ENCODE measurements at places on chromosomes 2 and 18.

GRCh38 chr2:50875561-50875960, 156.4 kb downstream of the NRXN1 start:
- DNase-seq: no peak

GRCh38 chr18:57185434-57185833, 38.5 kb downstream of the BOD1L2 start:
- no peak for DNase-seq

DNA sequence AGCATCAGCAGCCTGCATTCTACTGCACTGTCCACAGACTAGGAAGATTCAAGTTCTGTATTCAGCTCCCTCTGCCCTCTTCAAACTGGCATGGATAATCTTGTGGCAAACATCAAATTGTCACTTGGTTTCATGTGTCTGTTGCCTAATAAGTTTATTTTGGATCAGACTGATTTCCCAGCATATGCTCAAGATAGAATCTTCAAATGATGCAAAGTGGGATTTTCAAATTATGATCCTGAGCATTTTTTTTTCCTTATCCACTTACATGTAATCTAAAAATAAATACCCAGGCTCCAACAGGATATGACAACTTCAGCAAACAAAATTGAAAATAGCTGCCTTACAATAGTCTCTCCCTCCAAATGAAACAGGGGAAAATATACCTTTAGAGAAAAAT, 160.9 kb upstream of the VRK2 start:
- DNase-seq: no peak

DNA sequence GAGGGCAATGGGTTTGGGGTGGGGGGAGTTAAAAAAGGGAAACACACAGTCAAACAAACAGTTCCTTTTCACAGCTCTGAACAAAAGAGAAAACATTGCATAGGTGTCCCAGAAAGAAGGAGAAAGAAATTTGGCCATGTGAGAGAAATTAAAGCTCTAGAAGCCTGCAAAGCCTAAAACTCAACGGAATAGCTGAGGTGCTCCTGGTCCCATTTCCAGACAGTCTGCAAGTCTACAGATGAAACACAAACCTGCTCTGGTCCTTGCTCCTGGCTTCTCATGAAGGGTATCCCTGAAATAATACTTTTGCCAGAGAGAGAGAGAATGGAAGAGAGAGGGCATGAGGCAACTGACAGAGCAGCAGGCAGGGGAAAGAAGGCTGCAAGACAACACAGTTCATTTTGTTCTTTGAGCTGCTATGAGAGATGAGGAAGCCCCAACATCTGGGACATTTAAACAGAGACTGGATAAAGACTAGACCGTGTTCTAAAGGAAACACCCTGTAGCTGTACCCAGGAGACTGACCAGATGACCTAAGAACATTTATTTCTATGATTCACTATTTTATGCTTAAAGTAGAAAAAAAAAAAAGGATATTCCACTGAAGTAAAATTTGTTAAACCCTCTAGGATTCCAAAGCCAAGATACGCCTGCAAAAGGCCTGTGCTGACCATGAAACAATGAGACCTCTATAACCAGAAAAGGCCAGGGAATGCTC, 57.3 kb upstream of the CYP26B1 start:
- DNase-seq: no peak

DNA sequence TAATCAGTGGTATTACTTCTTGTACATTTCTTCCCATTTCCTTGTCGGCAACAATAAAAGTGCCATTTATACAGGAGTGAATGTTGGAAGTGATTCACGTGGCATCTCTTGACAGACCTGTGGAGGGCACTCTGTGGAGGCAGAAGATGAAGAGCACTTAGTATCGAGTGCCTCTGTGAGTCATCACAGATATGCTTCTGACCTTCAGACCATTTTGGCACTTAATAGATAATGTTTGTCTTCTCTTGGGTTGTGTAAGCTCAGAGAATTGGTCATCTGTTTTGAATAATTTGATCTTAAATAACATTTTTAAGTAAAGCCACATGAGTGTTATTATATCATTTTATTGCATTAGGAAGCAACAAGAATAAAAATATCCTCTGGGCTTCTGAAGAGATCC, 305.5 kb downstream of the PTPRM start:
- no peak for DNase-seq

DNA sequence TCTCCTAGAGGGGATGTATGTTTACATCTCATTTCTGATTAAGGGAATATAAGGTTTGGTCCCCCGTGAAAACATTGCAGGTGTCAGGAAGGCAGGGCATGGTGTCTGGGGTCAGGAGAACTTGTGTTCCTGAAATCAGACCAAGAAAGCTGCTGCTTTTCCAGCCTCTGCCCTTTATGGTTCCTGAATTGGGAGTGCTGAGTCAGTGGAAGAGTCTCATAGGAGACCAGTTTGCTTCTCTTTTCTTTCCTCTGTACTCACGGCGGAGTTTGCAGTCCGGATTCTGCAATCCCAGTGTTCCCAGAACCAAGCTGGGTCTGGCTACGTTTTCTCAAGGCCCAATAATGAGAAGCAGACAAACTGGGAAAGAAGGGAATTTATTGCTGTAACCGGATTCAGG, 5.1 kb upstream of the MARCO start:
- no peak for DNase-seq

DNA sequence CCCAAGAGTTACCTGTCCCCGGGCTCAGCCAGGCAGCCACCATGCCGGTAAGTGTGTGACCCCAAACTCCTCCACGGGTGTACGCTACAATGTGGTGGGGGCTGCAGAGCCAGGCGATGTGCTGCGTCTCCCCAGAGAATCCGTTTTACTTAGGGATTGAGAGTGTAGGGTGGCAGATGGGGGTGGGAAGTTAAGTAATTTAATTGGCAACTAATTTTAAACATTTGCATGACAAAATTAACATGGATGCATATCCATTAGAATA, 26.6 kb upstream of the RPL31 start:
- DNase-seq: no peak

DNA sequence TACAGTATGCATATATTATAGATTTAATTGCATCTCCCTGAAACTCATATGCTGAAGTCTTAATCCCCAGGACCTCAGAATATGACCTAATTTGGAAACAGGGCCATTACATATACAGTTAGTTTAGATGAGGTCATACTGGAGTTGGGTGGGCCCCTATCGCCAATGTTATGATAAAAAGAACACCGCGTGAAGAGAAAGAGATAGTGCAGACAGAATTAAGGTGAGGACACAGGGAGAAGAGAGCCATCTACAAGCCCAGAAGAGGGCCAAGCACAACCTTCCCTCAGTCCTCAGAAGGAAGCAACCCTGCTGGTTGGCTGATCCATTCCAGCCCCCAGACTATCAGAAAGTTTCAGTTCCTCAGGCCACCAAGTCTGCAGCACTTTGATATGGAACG, 311.9 kb upstream of the RAB6C start:
- DNase-seq: no peak

DNA sequence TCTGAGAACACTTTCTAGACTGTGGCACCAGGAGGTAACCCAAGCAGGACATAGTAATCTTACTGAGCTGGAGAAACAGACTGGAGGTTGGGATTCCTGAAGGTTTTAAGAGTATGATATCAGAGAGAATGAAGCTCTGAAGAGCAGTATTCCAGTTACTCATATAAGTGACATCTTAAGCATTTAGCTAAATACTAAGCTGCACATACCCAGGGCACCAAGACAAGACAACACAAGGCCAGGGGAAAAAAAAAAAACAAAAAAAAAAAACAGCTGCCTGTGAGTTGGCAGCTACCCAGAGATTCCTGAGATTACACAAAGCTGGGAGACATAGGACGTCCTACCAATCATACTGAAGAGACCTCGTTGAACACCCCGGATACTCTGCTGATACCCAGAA, 175.8 kb downstream of the SRBD1 start:
- no peak for DNase-seq

GRCh38 chr2:134393075-134393461, 139.2 kb downstream of the MGAT5 start:
- no peak for DNase-seq

DNA sequence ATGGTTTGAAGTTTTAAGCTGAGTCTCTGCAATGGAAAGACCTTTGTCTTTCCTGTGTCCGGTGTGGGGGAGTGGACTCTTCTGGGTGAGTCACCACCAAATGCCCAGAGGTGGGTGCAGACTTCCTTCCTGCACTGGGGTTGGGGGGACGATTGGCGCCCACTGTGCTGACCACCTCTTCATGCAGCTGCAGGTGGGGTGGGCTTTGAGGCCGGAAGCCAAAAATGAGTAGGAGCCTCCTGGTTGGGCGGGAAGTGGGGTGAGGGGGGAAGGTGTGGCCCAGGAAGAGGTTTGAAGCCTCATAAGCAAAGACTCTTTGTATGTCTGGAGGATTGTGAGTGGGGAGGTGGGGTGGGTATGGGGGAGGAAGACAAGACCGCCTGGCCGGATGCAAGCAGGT, 27.6 kb downstream of the PAX8 start:
- DNase-seq: peak; percentile 47

GRCh38 chr2:85506768-85507181, 32.2 kb upstream of the MAT2A start:
- DNase-seq: no peak

- no peak for DNase-seq
Measured at GRCh38 chr2:207792244-207792785, 22.6 kb upstream of the FZD5 start.

GRCh38 chr18:78999939-79000338, 20.3 kb downstream of the SALL3 start:
- no peak for DNase-seq

DNA sequence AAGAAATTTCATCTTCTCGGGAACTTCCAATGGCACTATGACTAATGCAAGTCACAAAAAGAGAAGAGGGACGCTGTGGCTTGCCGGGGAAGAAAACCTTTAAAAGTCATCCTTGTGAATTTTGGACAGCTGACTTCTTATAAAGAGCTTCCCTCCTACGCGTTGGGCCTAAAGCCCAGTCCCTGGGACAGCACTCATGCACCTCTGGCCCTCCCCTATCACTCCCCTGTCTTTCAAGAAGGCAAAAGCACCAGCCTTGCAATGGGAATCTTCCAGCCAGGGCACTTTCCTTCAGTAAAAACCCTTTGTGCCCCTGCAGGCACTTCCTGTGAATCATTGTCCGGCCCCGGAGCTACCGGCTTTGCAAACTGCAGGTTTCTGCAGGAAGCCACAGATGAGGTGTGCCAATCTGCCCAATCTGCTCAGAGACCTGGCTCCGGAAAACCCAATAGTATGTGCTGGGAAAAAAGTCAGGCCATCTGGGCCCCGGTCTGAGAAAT, 7.1 kb downstream of the MREG start:
- peak; percentile 7 for DNase-seq

GRCh38 chr2:163748420-163748819, 12.6 kb upstream of the FIGN start:
- DNase-seq: no peak

GRCh38 chr2:83817511-83817910, 641.6 kb downstream of the SUCLG1 start:
- no peak for DNase-seq

DNA sequence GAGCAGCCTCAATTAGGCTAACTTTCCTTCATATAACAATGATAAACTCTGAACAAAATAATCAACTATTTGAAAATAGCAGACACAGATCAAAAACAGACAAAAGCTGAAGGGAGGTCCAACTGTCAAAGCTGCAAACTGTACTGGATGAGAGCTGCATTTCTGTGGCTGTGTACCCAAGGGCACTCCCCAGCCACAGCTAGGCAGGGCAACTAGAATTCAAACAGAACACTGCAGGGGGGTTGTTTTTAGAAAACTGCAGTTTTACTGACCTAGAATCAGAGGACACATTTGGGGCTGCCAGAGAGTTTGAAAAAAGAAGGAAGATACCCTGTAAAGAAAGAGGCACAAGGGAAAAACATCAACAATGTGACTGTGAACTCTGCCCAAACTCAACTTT, 56.8 kb downstream of the SMAD2 start:
- DNase-seq: no peak

DNA sequence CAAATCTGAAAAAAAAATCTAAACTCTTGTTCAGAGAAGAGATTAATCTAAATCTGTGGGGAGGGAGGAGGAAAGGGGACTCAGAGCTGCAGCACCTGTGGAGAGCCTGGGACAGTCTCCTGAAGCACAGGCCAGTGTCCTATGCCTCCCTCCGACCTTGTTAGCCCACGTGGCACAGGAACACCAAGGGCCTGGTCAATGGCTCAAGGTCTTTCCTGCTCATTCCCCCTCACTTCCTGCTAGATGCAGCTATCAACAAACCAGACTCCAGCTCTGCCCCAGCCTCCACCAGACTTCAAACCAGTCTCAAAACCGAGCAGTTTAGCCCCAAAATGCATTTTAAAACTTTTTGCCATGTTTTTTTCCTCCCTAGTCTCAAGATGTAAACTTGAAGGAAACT, 20.1 kb upstream of the SULT1C3 start:
- DNase-seq: no peak

DNA sequence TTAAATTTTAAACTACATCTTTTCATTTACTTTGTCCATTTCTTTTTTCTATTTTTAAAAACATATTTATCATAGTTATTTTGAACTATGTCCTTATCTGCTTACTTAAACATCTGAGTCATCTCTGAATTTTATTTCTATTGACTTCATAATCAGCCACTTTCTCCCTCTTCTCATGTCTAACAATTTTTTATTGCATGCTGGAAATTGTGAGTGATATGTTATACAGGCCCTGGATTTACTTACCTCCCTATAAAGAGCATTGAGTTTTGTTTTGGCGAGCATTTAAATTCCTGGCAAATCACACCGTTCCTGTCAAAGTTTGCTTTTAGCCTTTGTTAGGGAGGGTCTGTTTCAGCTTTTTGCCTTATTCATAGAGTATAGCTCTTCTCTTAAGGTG, 39.3 kb downstream of the KCNIP3 start:
- no peak for DNase-seq

DNA sequence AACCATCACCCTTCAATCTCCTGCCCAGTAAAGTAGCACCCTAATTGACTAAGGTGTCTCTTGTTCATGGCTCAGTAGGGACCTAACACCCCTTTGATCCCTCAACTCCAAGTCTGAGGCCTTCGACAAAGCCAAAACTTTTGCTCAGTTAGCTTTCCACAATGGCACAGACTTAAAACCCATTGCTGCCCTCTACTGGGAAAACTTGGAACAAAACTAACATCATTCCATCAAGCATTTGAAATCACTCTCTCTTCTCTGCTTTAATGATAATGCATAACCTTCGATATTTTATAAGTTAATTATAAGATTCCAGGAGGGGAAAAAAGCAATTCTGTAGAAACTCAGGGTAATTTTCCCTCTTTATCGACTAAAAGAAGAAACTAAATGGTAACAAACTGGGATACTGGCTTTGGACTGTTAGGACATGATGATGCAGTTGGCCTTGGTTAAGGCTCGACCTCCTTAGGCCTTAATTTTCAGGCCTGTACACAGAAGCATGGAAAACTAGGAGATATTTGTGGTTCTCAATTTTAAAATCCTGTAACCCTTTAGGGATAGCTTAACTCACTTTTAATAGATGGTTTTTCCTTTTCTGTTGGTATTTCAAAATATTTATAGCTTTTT, 127.8 kb downstream of the STK39 start:
- DNase-seq: peak; percentile 29

- no peak for DNase-seq
Measured at GRCh38 chr18:3211236-3211992, 8.4 kb downstream of the MYOM1 start.

All from stimulated activated naive CD8-positive, alpha-beta T cell treated with anti-CD3 and anti-CD28 coated beads, Interleukin-15, amount 100 ng/mL, for 72 hours (primary cell).